ENCODE measurements at places on chromosomes 2 and 18.

DNA sequence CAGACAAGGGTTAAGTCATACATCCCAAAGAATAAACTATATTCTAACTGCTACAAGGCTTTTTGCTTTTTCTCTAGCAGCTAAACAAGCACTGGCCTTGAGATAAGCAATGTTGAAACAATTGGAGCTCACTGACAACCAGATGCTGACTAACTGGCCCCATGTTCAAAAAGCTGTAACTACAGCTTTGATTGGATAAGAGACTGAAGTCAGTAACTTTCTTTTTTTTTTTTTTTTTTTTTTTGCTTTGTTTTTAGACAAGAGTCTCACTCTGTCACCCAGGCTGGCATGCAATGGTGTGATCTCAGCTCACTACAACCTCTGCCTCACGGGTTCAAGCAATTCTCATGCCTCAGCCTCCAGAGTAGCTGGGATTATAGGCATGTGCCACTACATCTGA is 45.4 kb upstream of the TMEM163 start:
- no peak for DNase-seq

- DNase-seq: no peak
These were observed 905 bp upstream of the ATG16L1 start for GRCh38 chr2:233250568-233250967.

DNA sequence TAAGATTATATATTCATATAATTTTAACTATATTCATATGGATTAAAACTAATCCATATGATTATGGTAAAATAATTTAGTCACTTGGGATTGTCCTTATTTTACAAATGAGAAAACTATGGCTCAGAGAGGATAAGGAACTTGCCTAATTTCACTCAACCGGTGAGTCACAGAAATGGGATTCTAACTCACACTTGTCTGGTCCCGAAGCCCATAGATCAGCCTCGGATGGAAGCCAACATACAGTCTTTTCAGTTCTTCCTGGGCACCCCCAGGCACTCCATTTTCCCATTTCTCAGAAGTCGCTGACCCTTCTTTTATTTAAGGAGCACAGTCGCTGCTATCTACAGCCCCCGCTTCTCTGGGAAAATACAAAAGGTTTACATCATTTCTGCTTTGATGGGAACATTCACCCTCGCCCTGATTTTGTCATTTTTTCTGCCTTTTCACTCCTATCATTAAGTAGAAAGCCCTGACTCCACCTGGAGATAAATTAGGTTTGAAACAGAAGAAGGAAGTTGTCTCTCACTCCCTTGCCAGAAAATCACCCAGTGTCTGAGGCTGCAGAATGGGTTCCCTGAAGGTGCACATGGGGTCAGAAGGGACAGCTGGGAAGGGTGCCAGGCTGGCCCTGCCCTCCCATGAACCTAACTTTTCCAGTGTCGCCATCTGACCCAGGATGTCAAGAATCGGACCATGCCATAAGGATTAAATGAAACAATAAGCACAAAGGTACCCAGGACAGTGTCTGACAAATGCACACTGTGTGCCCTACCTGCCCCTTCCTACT is 36.6 kb downstream of the CYP1B1 start:
- no peak for DNase-seq

GRCh38 chr18:48766487-48766886 is 184.3 kb downstream of the SMAD7 start:
- DNase-seq: no peak

- DNase-seq: no peak
These were observed 355.9 kb downstream of the EIPR1 start for GRCh38 chr2:3021720-3022119.

GRCh38 chr2:71614976-71615766 is 161.8 kb downstream of the DYSF start:
- no peak for DNase-seq

- DNase-seq: no peak
These were observed 5.7 kb downstream of the CCL20 start for GRCh38 chr2:227819398-227819697.

GRCh38 chr2:207813221-207813916 is 43.7 kb upstream of the FZD5 start:
- DNase-seq: no peak

- no peak for DNase-seq
These were observed 1574.2 kb upstream of the PIK3C3 start for GRCh38 chr18:40380686-40381439.

- no peak for DNase-seq
These were observed 228.7 kb downstream of the LRATD1 start for GRCh38 chr2:14861181-14861580.

DNA sequence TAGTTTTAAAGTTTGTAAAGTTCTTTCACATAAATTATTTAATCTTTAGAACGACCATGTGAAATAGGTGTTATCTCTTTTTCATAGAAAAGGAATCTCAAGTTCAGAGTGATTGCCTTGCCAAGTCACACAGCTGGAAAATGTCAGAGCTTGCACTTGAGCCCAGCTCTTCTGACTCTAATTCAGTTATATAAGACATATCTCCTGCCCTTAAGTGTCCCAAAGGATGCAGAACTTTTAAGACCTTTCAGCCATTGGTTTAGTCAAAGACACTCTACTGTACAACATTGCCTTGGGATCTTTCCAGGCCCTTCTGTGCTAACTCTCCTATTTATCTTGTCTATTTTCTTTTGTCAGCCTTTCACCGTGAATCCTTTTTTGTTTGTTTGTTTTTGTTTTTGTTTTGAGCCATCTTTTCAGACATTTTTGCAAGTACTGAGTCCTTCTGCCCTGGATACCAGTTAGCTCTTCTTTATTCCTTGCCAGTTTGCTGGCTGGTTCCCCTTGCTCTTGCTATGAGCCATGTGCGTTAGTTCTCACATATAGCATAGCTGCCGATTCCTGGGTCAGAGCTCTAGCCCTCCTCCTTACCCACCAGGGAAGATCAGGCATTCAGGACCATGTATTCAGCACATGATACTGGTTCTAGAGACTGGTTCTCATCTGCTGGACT is 160.0 kb upstream of the MYO3B start:
- no peak for DNase-seq

- DNase-seq: no peak
These were observed 16.2 kb downstream of the DIPK1C start for GRCh38 chr18:74440808-74441427.

- DNase-seq: no peak
These were observed 19.0 kb downstream of the INO80C start for GRCh38 chr18:35478520-35479435.

DNA sequence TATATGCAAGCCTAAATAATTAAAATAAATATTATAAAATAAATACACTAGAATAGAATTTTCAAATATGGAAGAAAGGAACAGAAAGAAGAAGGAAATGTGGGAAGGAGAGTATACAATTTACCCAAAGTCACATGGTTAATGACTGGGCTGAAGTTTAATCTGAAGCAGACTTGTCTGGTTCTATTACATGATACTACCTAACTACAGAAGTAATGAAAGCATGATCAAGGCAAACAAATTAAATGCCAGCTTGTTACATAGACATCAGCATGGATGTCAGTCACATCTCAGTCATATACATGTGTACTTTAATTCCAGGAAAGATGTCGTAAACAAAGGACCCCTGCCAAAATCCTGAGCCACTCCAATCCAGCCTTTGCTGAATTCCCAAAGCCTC is 1060.8 kb downstream of the CNTNAP5 start:
- DNase-seq: no peak
